Activated CD8-positive, alpha-beta memory T cell treated with anti-CD3 and anti-CD28 coated beads for 48 hours (primary cell): ENCODE measurements at places on chromosomes 3 and 15.

DNA sequence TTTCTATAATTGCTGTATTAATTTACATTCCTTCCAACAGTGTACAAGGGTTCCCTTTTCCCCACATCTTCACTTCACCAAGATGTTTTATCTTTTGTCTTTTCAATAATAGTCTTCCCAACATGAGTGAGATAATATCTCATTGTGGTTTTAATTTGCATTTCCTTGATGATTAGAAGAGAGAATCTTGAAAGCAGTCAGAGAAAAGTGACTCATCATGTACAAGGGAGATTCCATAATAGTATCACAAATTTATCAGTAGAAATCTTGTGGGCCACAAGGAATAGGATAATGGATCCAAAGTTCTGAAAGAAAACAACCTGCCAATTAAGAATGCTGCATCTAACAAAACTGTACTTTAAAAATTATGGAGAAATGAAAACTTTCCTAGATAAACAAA lies 189.3 kb downstream of the NECTIN3 start:
- no peak for DNase-seq

DNA sequence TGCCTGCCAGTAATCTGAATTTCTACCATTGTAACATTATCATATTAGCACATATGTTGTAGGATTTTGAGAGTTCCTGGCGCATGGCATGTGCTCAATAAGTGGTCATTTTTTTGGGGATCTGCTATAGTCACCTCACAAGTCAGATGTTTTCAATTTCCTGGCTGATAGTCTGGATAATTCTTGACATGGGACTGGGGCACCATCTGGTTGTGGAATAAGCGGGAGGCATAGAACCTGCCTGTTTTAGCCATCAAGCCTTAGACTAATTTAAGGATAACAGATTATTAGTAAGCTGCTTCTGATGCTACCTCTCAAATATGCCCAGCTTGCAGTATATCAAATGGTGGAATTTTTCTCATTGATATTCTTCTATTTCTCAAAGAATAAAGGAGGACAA lies 39.1 kb downstream of the GASK1A start:
- DNase-seq, result no peak

GRCh38 chr15:79644091-79644490 lies 212.0 kb downstream of the MINAR1 start:
- DNase-seq, result no peak

- DNase-seq, result no peak
These were observed 4.1 kb upstream of the TM4SF4 start for GRCh38 chr3:149470381-149470780.

GRCh38 chr3:135071483-135071882 lies 276.4 kb downstream of the EPHB1 start:
- no peak for DNase-seq

- no peak for DNase-seq
These were observed 478.6 kb downstream of the OTOL1 start for GRCh38 chr3:161975201-161975600.

DNA sequence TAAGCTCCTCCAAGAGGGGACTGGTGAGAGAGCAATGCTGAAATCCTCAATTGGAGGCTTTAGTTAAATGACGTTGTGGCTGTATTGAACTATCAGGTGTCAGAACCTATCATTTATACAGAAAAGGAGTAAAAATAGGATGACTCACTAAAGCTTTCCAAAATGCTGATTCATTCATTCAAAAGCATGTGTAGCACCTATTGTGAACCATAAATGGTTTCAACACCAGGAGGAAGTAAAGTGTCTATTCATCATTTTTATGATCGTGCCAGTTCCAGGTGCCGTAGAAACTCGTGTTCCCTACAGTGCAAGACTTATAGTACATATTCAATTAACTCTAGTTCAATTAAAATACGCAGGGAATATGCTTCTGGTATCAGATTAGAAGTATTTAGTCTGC lies 66.5 kb upstream of the ARRDC4 start:
- no peak for DNase-seq

DNA sequence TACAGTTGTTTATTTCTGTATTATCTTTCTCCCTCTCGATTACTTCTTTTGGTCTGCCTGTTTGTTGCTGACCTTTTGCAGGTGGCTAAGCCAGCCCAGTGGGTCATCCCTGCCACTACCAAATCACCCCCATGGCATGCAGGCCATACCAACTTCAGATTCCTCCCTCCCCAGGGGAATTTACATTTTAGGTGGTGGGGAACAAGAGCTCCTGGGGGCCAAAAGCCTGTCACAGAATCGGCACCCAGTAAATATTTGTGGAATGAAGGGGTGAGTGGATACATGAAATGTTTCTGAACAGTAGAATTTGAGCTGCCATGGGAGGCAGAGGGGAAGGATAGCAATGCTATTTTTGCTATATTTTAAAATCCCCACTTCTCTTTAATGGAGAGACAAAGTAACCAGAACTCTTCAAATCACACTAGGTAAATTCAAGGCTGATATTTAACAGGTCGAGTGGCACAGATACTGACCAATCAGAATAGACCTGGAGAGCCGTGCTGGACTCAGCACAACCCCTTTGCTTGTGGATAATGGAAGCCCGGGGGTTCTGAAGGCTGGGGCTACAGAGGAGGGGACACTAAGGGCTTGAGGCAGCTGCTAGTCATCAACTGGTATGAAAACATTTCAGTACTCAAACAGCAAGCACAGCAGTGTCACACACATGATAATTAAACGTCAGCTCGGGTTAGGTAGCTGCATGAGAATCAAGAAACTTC lies 54.3 kb upstream of the SMAD3 start:
- DNase-seq, result no peak
